Putamen (tissue), 1 donor: ENCODE measurements at places on chromosomes 4 and X.

DNA sequence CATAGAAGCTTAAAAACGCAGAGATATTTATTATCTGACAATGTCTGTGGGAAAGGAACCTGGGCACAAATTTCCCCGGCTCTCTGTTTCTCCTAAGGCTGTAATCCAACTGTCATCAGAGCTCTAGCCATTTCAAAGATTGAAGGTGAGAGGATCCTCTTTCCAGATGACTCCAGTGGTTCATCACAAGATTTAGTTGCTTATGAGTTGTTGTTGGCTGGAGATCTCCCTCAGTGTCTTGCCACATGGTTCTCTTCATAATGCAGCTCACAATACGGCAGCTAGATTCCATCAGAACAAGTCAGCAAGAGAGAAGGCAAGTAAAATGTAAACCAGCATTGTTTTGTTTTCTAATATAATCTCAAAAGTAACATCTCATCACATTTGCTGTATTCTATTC lies 369.4 kb downstream of the GASK1B start:
- DNase-seq, result no peak

DNA sequence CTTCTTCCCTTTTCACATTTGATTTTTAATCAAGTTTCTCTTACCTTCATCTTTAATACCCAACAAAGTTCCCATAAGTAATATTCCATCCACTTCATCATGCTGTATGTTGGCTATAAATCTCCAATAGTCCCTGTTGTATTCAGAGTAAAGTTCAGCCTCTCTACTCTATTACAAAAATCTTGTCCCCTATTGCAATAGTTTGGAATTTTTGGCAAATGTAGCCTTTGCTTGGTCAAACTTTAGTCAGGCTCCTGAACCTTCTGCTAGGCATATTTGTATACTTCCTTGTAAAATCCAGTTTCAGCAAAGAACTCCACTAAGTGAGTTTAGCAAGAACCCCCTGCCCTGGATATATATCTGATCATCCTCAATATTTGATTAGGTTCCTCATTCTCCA lies 54.0 kb upstream of the PACRGL start:
- DNase-seq, result no peak

GRCh38 chr4:107896158-107896645 lies 35.1 kb upstream of the CYP2U1 start:
- DNase-seq, result no peak

DNA sequence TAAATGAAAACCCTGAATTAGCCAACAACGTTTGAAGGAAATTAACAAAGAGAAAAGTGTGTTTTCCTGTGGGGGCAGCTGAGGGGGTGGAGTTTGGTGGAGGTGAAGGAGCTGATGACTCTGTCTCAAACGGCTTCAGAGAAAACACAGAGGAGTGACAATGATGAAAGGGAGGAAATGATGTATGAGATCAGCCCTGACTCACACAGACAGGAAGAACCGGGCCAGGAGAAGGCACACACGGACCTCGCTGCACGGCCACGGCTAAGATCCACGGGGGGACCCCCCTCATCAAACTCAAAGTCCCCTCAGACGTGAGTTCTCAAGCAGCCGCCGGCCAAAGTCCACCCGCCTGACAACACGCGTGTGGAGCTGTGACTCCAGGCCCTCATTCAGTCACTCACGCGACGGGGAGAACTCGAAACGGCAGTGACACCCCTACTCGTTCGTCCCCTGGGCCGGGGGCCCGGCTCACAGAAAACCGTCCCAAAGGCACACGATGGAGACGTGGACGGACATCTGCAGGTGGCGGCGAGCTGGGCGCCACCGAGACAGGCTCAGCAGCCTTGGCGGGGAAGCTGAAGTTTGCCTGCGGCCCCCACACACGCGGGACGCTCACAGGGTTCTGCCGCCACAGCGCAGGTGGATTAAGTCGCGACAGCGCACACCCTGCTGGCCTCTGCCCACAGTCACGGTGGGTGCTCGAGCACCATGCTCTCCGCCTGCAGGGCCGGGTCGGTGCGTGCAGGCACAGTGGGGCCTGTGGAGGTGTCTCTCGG lies 28.8 kb downstream of the PPP2R3B start:
- no peak for DNase-seq

- peak; percentile 15 for DNase-seq
Measured at GRCh38 chr4:65521666-65522065, 148.6 kb downstream of the EPHA5 start.

DNA sequence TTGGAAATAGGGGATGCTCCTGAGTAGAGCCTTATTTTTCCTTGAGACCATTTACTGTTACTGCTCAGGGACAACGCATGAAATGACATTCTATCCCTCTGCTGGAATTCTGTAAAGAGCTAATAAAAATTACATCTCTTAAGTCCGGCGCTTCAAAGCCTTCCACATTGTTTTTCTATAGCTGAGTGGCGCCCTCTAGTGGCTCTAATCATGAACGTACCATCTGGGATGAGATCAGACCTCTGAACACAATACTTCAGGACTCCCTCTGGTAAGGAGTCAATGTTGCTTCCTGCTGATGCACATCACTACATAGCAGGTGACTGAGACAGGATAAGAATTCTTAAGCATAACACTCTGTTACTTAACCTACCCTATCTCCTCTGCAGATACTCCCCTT lies 6.0 kb downstream of the HMGN5 start:
- DNase-seq, result peak; percentile 32

- DNase-seq, result no peak
Measured at GRCh38 chrX:65926095-65927019, 113.5 kb downstream of the VSIG4 start.

GRCh38 chr4:183589461-183590099 lies 69.4 kb downstream of the RWDD4 start:
- DNase-seq, result no peak

DNA sequence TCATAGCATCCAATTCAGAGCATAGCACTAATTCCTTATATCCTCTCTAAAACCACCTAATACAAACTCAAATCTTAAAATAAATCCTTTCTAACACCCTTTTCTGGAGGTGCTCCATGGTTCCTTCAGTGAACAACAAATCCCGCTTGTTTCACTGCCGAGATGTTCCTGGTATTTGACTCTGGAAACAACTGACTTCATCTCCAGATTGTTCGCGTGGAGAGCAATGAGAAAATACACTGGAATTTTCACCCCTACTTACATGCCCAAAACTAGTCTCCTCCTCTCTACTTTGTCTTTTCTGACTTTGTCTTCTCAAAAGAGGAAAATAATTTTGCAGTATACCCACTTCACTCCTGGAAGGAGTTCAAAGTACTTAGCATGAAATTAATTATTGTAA lies 129.0 kb downstream of the PLS3 start:
- no peak for DNase-seq

GRCh38 chr4:8311101-8312068 lies 41.8 kb downstream of the HTRA3 start:
- no peak for DNase-seq

DNA sequence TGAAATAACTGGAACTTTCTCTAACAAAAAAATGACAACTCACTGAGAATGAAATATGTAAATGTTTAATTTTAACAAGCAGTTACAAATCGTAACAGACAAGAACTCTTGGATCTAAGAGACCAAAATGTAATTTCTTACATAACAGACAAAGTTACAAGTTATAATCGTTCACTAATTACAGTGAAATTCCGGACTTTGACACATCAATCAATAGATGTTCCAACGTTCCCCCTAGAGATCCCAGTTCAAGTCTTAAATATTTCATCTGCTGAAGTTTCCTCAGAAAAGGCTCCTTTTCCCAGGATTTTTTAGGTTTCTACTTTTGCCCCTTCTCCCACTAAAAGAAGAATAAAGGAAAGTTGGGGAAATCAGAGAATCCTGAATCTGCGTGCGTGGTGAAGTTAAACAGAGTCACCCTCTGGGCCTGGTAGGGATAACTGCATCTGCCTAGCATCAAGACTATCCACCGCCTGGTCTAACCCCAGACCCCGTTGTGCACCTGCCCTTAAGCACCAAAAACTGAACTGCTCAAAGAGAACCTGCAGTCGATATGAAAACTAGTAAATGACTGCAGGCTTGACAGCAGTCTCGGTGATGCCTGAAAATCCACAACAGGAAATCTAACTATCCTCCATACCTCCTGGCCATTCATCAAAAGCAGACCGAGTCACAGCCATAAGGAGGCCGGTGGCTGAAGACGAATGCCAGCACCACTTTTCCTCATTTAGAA lies 2.3 kb downstream of the IRF2 start:
- peak; percentile 49 for DNase-seq

GRCh38 chr4:41160012-41160789 lies 54.1 kb downstream of the APBB2 start:
- DNase-seq, result no peak

GRCh38 chrX:68183612-68184214 lies 249.6 kb downstream of the OPHN1 start:
- no peak for DNase-seq

GRCh38 chr4:7333801-7334421 lies 100.8 kb downstream of the PSAPL1 start:
- DNase-seq, result no peak

DNA sequence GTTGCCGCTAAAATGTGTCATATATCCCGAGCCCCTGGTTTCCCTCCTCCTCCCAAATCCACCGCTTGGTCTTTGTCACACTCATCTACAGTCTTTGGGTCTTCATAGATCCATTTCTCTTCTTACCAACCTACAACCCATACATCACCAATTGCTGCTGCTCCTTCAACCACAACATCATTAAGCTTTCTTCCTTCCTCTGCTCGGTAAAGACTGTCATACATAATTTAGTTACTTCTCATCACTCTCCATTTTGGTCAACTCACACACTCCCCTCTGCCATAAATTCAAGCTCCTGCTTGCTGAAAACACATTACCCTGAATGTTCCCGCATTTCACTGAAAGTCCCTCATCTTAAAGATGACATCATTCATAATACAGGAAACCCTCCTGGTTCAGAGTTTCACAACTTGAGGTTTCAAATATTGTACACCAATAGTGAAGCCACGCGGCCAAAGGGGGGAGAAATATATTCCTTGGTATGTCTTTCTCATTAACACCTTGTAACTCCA lies 1.7 kb upstream of the DCTD start:
- DNase-seq, result no peak

DNA sequence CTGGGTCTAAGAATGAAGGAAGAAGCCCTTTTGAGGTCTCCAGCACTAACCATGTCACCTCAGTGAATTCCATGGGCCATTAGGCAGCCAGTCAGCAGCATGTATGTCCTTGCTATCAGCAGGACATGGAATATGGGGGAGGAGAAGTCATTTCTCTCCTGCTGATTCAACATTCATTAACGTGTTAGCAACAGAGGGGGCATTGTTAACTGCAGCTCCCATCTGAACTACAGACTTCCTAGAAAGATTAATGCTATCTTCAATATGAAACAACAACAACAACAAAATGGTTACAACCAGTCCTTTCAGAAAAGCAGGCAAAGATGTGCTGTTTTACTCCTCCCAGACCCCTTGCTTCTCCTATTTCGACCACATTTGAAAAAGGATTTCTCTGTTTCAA lies 120.4 kb upstream of the SLC34A2 start:
- DNase-seq, result no peak

DNA sequence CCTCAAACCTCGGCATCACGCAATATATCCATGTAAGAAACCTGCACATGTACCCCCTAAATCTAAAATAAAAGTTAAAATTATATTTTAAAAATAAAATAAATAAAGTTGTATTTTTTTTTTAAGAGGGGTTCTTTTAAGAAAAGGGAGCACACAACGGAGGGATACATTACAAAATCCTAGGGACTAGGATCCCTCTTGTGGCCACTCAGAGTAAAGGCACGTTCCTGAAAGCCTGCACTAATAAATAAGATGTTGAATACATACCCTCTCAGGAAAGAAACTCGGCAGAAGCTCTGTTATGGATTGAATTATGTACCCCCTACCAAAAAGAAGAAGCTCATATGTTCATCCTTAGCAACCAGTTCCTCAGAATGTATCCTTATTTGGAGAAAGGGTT lies 50.9 kb upstream of the PRDX4 start:
- no peak for DNase-seq

- DNase-seq, result no peak
Measured at GRCh38 chr4:31474221-31474620, 754.1 kb downstream of the PCDH7 start.
